ENCODE measurements at places on chromosomes 16 and 17.

GRCh38 chr17:62696726-62697490, 69.4 kb downstream of the MRC2 start:
- no peak for DNase-seq

GRCh38 chr16:50276801-50277555, 10.6 kb downstream of the ADCY7 start:
- DNase-seq: no peak

- no peak for DNase-seq
Measured at GRCh38 chr16:57666353-57667047, 1.6 kb upstream of the ADGRG3 start.

DNA sequence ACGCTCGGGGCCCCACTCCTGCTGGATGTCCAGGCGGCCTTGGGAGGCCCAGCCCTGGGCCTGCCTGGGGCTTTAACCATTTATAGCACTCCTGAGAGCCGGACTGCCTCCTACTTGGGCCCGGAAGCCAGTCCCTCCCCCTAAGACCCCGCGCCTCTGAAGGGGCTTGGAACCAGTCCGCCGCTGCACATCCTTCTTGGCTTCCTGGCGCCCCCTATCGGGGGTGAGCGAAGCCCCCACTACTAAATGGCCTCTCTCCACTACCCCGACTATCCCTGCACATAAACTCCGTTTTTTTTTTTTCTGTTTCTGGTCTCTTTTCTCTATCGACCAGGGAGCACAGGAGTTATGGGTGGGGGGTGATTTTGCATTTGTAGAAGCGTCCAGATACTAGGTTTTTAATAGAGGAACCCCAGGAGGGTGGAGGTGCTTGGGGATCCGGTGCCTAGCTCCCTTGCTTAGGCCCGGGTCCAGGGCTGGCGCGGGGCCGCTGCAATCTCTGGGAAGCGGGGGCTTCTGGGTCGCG, 633 bp upstream of the NOL3 start:
- DNase-seq: no peak

- no peak for DNase-seq
Measured at GRCh38 chr16:66091471-66091891, 275.0 kb upstream of the CDH5 start.

All from GDM1 (cell line).